ENCODE measurements at places on chromosomes 1 and 21.

GRCh38 chr1:14686701-14687100 lies 88.2 kb downstream of the KAZN start:
- no peak for DNase-seq

DNA sequence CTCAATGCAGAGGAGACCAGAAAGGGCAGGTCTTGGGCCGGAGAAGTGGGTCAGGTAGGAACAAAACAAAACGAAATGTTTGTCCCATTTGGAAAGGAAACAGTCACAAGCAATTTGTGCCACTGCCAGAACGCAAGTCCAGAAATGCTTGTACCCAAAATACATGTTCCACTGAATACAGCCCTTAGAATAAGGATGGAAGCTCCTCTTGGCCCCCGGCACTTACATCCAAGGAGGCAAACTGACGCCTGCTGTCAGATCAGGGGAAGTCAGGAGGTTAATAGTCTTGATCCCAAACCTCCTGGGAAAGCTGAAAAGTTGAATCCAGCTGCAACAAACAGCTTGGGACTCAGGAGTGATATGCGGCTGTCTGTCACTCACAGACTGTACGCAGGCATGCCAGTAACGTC lies 75.9 kb upstream of the GALNT2 start:
- no peak for DNase-seq

DNA sequence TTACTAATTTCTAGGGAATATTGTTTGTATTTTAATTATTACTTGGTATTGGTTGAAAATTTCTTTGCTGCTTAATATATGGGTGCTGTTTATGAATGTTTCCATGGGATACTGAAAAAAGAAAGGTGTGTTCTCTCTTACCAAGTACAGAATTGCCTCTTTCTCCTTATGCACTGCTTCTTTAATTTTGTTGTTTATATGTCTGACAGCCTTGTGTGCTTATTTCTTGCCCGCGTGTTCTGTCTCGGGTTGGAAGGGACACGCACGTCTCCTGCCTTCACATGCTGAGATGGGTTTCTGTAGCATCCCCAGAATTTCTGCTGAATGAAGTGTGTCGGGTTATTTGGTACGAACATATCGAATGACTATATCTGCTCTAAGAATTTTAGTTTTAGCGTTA lies 51.1 kb downstream of the AGPAT3 start:
- DNase-seq, result no peak

GRCh38 chr1:8438489-8438888 lies 120.6 kb downstream of the SLC45A1 start:
- DNase-seq, result peak; percentile 48

Measured in cardiac fibroblast (primary cell).